Activated CD4-positive, alpha-beta T cell treated with anti-CD3 and anti-CD28 coated beads for 36 hours (primary cell): ENCODE measurements at places on chromosomes 2 and 18.
A peak's percentile ranks its signal among the peaks of the same experiment; 100 is the strongest.

- no peak for DNase-seq
Measured at GRCh38 chr2:135271006-135271405, 218.9 kb downstream of the RAB3GAP1 start.

- DNase-seq = no peak
Measured at GRCh38 chr2:177682006-177682405, 289.4 kb downstream of the AGPS start.

DNA sequence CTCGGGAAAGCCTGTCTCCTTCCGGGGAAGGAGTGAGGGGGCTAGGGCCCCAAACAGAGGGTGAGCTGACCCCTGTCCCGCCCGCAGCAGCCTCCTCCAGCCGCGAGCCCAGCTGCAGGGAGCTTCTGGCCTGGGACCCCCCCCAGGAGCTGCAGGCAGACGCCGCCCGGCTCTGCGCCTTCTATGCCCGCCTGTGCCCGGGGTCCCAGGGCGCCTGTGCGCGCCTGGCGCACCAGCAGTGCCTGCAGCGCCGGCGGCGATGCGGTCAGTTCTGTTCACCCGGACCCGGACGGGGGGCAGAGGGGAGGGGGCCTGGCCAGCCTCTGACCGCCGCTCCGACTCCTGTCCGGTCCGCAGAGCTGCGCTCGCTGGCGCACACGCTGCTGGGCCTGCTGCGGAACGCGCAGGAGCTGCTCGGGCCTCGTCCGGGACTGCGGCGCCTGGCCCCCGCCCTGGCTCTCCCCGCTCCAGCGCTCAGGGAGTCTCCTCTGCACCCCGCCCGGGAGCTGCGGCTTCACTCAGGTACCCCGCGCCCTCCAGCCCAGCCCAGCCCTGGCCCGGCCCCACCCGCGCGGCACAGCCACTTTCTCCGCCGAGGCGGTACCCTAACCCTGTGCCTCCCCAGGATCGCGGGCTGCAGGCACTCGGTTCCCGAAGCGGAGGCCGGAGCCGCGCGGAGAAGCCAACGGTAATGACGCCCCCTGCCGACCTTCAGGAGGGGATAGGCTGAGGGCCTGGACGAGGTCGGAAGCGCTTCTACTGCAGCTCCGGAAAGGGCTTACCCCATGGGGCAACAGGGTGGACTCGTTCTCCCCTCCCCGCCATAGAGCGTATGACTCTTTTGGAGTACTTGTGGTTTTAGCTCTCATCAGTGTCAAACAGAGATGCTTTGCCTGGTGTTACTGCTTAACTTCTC is 2.0 kb upstream of the CHRND start:
- DNase-seq = peak; percentile 66

DNA sequence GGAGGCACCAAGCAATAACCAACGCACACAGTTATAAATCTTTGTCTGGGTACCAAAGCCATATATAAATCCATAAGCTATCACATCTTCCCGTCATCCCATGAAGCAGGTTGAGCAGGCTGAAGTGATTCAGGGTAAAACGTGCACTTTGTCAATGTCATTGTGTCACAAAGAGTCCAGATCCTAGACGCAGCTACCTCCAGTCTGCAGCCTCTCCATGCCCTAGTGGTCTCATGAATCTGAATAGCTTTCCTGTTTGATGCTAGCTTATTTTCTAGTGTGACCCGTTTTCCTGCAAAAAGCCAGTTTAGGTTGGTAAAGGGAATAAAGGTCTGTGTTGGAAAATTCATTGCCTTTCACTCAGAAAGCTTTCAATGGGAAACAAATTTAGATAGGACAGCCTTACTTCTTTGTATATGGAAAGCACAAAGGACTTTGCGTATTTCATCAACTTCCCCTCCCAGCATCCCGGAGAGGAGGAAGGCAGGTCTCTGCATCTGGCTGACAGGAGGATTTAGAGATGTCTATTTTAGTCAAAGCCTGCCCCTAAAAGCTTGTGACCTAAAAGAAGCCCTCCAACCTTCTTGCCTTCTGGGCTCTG is 222.3 kb upstream of the ARL4C start:
- no peak for DNase-seq

- no peak for DNase-seq
Measured at GRCh38 chr2:213098612-213099011, 52.8 kb downstream of the IKZF2 start.

- no peak for DNase-seq
Measured at GRCh38 chr2:203441463-203441862, 93.6 kb downstream of the RAPH1 start.

DNA sequence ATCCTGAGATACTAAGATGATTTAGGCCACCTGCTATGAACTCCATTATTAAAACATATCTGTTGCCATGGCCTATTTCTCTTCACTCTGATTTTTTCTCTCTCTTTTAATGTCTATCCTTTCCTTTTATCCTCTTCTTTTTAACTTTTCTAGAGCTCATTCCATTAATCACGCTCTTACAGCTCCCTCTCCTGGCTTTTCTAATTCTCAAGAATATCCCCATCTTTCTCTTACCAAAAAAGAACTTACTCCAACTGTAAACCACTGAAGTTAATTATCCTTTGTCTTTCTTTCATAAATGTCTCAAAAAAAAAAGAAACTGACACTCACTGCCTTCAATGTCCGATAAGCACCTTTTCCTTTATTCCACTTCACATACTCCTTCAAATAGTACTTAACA is 7.9 kb downstream of the PPP3R1 start:
- DNase-seq = no peak

- DNase-seq = no peak
Measured at GRCh38 chr2:44671916-44672315, 269.6 kb upstream of the SIX3 start.

GRCh38 chr2:216491793-216492596 is 6.6 kb upstream of the RPL37A start:
- DNase-seq = no peak

GRCh38 chr2:146228466-146229058 is 1616.3 kb upstream of the ACVR2A start:
- no peak for DNase-seq

DNA sequence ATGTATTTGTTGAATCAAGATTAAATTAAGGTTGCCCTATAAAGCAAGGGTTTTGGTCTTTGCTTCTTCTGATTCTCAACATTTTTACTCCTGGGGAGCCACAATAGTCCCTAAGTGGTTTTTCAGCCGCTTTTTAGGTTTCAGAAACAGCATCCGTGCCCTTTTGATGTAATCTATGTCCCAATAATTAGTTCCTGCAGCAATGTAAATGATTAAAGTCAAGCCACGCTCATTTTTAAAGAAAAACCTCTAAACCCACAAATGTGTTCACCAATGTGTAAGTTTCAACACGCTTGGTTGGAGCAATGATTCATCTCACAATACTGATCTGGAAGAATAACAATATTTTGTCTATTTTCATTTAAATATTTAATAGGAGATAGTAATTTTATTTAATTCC is 5.6 kb downstream of the ARL4C start:
- DNase-seq = no peak

GRCh38 chr2:213420828-213421385 is 136.6 kb downstream of the SPAG16 start:
- DNase-seq = no peak

DNA sequence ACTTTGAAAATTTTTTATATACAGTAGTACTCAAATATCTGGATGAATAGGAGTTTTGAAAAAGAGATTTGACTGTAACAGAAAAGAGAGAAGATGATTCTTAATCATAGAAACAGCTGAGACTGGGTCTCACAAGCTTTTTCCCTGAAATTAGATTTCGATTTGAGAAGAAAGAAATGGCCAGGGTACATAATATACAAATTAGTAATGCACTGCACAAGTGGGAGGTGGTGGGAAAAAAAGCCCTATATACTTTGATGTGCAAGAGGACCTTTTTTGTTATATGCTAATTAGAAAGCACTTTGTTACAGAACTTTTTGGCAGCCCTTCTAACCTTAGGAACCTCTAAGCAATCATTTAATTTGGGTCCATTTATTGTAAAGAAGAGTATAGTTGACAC is 62.9 kb downstream of the EML4 start:
- DNase-seq = no peak

- DNase-seq = no peak
Measured at GRCh38 chr2:195531754-195532153, 125.3 kb upstream of the SLC39A10 start.

GRCh38 chr18:12085136-12085535 is 8.5 kb upstream of the ANKRD62 start:
- no peak for DNase-seq

DNA sequence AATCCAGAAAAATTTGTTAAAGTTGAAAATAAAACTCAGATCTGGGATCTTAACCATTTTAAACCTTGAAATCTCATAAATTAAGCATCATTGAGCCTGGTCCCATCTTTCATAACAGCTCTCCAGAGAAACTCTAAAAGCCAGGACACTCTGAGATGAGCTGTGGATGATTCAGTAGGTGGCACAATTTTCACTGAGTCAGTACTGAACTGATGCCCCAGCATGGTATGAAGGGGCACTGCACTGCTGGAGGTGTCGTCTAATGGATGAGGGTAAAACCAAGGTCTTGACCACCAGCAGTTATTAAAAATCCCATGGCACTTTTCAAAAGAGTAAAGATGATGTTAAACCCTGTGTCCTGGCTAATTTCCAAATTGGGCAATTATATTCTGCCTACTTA is 170.6 kb downstream of the FIGN start:
- DNase-seq = no peak

DNA sequence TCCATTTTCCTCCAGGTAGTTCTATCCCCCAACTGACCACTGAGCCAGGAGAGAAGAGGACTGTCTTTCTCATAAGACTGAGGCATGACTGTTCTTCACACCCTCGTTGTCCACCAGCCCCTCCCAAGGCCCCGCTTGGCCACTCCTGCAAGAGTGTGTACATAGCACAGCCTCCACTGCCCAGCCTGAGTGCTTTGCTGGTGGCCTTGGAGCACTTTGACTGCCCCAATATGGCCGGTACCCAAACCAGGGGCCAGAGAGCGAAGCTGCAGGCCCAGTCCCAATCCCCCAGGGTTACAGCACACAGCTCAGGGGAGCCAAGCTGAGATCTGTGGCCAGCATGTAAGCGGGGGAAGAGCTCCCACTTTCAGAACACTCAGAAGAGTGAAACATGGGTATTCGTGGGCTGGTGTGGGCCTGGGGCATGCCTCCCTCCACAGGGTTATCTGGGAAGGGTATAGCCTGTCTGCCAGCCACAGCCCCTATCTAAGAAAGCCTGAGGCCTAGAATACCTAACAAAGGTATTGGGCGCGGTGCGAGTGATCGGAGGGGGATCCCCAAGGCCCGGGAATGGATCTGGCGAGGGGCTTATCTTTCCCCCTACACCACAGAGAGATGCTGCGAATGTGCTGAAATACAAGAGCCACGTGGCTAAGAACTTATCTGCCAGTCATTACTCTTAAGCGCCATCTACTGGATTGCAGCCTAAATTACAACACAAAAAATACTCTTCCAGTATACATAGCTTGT is 163.8 kb downstream of the WDPCP start:
- DNase-seq = peak; percentile 16

- no peak for DNase-seq
Measured at GRCh38 chr2:45011121-45011520, 1.9 kb upstream of the SIX2 start.

GRCh38 chr2:47704287-47704686 is 78.7 kb upstream of the MSH6 start:
- no peak for DNase-seq

DNA sequence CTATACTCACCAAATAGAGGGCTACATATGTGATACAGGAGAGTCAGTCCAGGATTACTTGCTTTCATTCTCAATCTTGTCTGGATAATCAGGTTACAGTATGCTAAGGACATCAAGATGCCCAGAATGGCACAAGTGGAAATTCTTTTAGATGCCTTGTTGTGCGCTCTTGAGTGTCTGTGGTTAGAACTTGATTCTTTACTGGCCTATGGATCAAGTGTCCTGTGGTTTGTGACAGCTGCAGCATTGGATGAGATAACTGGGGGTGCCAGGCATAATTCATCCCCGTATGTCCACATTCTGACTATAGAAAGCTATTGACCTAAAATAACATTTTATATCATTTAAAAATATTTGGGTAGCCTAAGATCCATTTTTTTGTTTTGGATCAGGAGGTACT is 40.1 kb downstream of the CDC42EP3 start:
- no peak for DNase-seq

DNA sequence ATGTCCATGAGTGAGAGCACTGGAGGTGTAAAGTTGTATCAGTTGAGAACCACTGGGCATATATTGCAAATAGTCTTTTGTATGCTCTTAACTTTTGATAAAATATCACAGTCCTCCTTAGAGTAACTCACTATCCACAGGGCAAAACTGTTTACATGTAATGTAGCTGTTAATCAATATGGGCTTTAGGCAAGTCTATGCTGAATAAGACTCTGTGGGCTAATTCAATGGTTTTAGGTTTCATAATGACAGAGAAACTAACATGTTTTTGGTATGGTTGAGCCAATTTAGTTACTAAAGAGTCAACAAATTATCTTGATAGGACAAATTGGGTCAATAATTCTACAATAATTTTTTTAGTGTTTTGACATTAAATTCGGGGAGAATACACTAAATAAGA is 1134.9 kb upstream of the FAM98A start:
- DNase-seq = no peak

- no peak for DNase-seq
Measured at GRCh38 chr2:207960911-207961310, 64.4 kb downstream of the PLEKHM3 start.

- DNase-seq = no peak
Measured at GRCh38 chr2:70935468-70936164, at the start of gene ATP6V1B1. Gene ATP6V1B1 (plus strand): TSS chr2:70935900. CDS start chr2:70935955, 55 bp downstream.

DNA sequence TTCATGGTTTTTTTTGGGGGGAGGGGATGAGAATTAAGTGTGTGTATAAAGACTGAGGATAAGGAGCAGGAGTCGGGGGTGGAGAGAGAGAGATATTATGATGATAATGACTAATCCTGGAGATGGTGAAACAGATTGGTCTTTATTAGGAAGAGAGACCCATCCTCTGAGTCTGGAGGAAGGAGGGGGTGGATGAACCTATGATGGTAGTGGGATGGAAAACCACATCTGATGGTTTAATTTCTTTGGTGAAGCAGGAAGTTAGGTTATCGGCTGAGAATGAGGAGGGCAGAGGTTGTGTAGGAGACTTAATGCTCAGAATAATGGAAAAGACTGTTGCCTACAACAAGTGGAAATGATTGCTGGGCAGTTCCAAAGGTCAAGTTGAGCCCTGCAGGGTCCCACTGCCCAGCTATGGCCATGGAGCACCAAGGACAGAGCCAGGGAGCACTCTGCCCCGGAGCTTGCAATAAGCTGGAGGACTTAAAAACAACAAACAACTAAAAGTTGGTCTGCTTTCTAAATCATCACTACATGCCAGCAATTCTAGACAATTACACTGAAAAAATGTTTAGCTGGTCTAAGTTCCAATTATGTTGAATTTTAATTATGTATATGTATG is 7.9 kb downstream of the SLC16A14 start:
- DNase-seq = no peak

GRCh38 chr2:20356042-20356441 is 5.4 kb upstream of the PUM2 start:
- no peak for DNase-seq

- DNase-seq = no peak
Measured at GRCh38 chr2:172038604-172039003, 38.9 kb downstream of the METAP1D start.

DNA sequence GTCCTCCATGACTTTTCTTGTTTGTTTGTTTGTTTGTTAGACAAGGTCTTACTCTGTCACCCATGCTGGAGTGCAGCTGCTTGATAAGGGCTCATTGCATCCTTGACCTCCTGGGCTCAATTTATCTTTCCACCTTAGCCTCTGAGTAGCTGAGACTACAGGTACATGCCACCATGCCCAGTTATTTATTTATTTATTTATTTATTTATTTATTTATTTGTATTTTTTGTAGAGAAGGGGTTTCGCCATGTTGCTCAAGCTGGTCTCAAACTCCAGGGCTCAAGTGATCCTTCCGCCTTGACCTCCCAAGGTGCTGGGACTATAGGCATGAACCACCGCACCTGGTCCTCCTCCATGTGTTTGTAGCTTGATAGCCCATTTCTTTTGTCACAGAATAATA is 37.9 kb downstream of the NBEAL1 start:
- DNase-seq = no peak
